ENCODE measurements at places on chromosomes 2 and 18.

- DNase-seq, result no peak
Measured at GRCh38 chr18:67243799-67244587, 272.5 kb downstream of the DSEL start.

- no peak for DNase-seq
Measured at GRCh38 chr2:201484805-201485204, 33.3 kb downstream of the STRADB start.

GRCh38 chr2:237280939-237281338, 133.0 kb downstream of the COL6A3 start:
- no peak for DNase-seq

GRCh38 chr2:28380219-28380618, 12.4 kb upstream of the FOSL2 start:
- no peak for DNase-seq

- no peak for DNase-seq
Measured at GRCh38 chr2:86484385-86484784, 43.2 kb downstream of the KDM3A start.

DNA sequence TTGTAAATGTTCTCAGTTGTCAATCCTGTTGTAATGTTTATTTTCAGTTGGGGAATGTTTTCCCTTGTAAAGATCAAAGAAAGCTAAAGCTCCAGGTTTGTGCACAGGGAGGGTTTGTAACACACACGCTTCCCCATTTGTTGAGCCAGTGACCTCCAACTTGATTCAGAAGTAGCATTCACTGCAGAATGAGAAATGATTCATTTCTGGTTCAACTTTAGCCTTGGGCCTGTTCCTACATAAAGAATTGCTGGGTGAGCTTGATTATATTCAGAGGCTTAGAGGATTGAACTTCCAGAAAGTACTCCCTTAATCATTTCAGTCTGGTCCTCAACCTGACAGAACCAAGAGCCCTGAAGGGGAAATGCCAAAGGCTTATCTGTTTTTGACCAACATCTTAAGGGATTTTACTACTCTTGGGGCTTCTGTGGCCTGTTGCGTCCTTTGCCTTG, 70.6 kb upstream of the CAVIN2 start:
- no peak for DNase-seq

GRCh38 chr2:119234021-119235019, 10.7 kb downstream of the STEAP3 start:
- no peak for DNase-seq

DNA sequence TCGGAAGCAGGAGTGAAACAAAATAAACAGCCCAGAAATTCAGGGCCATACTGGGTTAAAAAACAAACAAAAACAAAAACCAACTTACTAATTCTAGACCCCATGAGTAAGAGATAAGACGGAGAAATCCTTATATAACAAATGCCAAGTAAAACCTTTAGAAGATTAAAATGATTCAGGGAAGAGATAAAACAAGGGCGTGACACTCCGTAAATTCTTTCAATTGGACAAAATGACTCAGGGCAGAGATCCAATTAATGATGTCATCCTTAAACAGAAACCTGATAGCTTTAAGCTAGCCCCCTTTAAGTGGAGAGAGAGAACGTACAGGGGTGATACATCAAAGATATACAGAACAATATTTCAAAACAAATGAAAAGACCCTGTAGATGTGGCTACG, 317.4 kb downstream of the NBAS start:
- no peak for DNase-seq

- no peak for DNase-seq
Measured at GRCh38 chr2:130819608-130820278, 17.0 kb upstream of the ARHGEF4 start.

- DNase-seq, result no peak
Measured at GRCh38 chr2:139228276-139228675, 448.1 kb upstream of the NXPH2 start.
